Nephron progenitor cell (in vitro differentiated cells): ENCODE measurements at places on chromosomes 4 and X.

GRCh38 chrX:69506617-69507499 lies 2.7 kb downstream of the NALF2 start:
- no peak for DNase-seq

DNA sequence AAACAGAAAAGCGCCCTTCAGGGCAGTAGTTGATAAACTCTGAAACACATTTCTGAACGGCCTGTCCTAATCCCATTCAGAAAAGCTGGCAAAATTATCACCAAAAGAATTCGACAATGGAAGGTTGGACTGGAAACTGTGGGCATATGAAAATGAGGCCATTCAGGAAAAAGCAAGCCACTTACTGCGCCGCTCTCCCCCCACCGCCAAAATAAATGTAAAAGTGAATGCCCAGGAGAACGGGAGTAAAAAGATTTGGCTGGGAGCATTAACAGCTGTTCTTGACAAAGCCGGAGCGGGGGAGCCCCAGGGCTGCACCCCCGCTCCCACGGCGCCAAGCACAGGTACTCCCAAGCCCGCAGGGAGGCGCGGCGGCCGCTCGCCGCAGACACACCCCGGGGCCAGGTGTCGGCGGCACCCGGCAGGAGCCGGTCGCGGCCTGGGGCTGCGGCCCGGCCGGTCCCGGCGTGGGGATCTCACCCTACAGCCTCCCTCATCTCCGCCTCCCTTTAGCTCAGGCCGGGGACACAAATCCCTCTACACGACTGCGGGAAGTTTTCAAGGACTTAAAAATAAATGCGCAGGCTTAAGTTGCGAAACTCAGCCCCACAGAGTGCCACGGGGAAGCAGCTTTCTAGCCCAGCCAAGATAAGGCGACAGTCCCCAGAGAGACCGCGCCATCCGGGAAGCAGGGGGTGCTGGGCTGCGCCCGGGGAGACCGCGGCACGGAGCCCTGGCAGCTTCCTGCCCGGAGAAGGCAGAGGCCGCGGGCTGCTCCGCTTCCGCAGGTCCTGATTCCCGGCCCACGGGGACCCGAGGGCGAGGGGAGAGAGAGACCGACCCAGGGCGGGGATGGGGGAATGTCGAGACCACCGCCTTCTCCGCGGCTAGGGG lies 593 bp downstream of the SH3RF1 start:
- peak; percentile 52 for DNase-seq

GRCh38 chrX:77396781-77397180 lies 50.4 kb upstream of the FGF16 start:
- DNase-seq = no peak

- DNase-seq = no peak
These were observed 51.0 kb upstream of the ENPP6 start for GRCh38 chr4:184268584-184269160.

DNA sequence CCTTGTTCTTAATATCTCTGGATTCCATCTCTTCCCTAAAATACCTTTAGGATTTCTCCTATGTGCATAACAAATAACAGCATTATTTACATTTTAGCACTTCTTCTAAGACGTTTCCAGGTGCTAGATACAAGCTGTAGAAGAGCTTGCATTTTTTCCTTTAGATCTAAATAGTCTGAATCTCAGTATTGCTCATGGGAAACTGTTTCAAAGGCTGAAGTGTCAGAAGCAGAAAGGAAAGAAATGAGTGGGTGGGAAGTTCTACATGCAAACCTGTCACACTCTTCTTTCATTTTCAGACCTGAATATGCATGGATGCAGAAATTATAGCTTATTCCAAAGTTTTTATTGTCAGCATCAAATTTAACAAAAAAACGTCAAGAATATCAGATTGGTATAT lies 41.8 kb downstream of the FGF13 start:
- no peak for DNase-seq

- no peak for DNase-seq
These were observed 13.9 kb downstream of the QDPR start for GRCh38 chr4:17497890-17498523.

GRCh38 chrX:112714357-112714918 lies 34.7 kb upstream of the LHFPL1 start:
- DNase-seq = no peak

- DNase-seq = no peak
These were observed 3.4 kb upstream of the HOPX start for GRCh38 chr4:56684320-56685050.

- DNase-seq = no peak
These were observed 45.7 kb downstream of the BEND2 start for GRCh38 chrX:18174971-18175370.

DNA sequence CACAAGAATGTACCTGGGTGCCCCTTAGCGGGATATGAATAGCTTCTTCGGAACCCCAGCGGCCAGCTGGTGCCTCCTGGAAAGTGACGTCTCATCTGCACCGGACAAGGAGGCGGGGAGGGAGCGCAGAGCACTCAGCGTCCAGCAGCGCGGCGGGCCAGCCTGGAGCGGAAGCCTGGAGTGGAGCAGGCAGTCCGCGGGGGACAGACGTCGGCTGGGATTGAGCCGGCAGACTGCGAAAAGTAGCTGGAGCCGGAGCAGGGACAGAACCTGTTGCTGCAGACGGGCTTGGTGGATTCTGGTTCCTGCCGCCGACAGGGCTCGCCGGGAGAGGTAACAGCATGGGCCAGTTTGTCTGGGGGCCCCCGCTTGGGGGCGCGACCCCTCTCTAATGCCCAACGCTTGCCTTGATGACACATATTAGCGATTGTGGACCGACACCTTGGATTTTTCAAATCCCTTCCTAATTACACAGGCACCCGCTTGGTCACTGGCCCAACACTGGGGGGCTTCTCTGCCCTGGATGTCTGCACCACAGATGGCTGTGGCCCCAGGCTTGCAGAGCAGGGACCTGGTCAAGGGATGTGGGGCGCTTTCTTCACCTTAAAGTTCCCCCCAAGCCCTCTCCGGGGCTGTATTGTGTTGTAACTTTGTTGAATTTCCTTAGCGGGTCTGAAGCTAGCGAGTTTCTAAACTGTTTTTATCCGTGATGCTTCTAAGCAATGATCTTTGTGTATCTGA lies at the start of gene NPFFR2:
TSS of gene NPFFR2 (plus strand) at position 133 of the 741 bp plus-strand sequence. CDS start 96,592 bp downstream, outside the sequence.
- DNase-seq = peak; percentile 73

DNA sequence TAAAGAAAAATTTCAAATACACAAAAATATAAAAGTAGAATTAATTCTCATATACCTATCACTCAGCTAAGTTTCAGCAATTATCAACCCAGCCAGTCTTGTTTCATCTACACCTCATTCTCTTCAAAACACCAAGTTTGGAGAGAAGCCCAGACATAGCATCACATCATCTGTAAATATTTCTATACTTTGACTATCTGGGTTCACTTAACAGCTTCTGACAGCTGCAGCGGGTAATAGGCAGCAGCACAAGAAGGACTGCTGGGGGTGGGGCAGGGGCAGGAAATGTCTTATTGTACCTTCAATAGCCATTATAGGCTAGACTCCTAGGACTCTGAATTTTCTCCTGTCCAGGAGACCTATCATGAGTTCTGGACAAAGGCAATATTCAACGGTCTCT lies 54.1 kb downstream of the PHF8 start:
- DNase-seq = no peak

DNA sequence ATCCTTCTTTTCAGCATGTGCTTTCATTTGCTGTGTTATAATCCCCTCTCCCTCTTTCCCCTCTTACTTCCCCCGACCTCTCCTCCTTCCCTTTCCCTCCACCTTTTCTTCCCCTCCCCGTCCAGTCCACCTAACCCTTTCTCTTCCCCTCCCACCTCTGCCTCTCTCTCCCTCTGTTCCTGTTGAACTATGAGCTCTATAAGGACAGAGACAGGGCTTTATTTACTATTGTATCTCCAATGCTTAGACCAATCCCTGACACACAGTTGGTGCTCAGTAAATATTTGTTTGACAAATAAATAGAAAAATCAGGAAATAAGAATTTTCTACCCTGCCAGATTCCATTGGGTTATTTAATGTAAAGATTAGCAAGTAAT lies 60.8 kb downstream of the EGF start:
- DNase-seq = no peak

DNA sequence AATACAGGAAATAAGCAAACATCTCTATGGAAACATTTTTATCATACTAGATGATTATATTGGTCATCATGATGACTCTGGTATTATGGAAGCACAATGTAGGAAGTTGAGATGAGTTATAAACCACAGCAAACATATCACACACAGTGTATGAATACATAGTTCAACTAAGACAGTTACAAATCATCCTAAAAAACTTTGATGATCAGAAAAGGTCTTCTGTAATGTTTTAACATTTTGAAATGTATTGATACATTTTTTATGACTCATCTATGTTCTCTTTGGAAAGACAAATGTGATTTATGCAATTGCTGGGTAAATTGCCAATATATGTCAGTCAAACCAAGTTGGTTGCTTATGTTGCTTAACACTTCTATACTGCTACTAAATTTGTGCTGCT lies 4.8 kb downstream of the CXCL3 start:
- no peak for DNase-seq

GRCh38 chrX:149060921-149061320 lies 444.2 kb downstream of the IDS start:
- DNase-seq = no peak

- no peak for DNase-seq
These were observed 246.0 kb downstream of the CXXC4 start for GRCh38 chr4:104248726-104249125.

GRCh38 chrX:16797841-16798240 lies 11.6 kb downstream of the TXLNG start:
- no peak for DNase-seq

- no peak for DNase-seq
These were observed 658 bp downstream of the SCOC start for GRCh38 chr4:140374130-140374477.

- no peak for DNase-seq
These were observed 61.6 kb downstream of the KIT start for GRCh38 chr4:54719378-54719777.

- no peak for DNase-seq
These were observed 16.9 kb downstream of the SPINK2 start for GRCh38 chr4:56804551-56804950.

- no peak for DNase-seq
These were observed 66.6 kb downstream of the CD99L2 start for GRCh38 chrX:150831863-150832262.

GRCh38 chr4:90977726-90978125 lies 850.5 kb downstream of the CCSER1 start:
- DNase-seq = no peak

DNA sequence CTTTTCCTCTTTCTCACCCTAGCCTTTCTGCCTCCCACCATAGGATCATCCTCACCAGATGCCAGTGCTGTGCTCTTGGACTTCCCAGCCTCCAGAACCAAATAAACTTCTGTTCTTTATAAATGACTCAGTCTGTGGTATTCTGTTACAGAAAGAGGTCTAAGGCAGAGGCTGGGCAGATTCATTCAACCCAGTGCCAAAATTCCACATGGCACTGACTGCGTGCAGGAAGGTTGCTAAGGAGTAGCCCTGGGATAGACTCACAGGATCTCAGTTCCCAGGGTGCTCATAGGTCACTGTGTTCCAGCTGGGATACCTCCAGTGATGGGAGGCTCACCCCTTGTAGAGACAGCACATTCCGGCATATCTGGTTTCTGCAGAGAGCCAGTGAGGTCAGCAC lies 22.0 kb downstream of the SORCS2 start:
- no peak for DNase-seq

GRCh38 chrX:141632124-141632523 lies 42.6 kb downstream of the SPANXA2 start:
- DNase-seq = no peak
